ENCODE measurements at places on chromosomes 2 and 18.

DNA sequence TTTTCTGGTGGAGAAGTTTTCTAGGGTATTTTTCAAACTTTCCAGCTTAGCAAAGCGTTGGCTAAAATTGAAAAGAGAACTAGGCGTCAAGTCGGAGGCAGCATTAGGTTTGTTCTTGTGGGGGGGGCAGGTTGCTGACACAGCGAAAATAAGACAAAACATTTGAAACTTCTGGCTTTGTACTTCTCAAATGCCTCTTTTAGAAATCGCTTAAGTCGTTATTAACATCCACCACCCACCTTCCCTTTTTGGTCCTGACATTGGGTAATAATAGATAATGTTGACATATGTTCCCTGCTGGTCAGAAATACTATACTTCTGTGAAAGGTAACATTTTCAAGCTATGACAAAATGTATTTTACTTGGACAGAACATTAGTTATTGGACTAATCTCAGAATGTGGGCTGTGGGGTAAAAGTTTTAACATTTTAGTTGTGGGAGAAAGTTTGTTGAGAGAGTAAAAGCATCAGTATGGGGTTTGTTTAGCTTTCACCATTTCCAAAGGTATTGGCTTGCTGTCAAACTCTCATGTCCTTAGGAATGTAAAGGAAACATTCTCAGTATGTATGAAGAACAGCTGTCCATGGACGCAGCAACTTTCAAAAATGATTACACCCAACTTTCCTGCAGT lies 88.1 kb upstream of the ZEB2 start:
- no peaks in the 10 kb centered on the region for H3K36me3 ChIP-seq
- no peak overlapping the region for H3K4me3 ChIP-seq
- peak; percentile 55 for ATAC-seq
- no peaks in the 10 kb centered on the region for H3K4me1 ChIP-seq

DNA sequence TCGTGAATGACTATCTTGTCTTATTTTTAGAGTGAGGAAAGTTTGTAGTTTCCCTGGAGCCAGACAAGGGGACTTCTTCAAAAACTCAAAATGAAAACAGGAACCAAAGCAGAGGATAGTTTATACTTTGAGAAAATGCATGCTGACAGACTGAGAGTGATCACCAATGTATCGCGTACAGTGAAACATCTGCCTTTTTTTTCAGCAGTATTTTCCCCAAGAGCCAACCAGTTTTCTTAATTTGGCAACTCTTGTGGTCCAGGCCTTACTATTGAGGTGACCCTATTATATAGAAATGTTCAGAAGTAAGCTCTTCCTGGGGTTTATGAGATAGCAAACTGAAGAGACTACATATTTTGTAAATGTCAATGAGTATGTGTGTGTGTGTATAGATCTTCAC lies 153.7 kb upstream of the VRK2 start:
- H3K36me3 ChIP-seq = no peaks in the 10 kb centered on the region
- H3K27ac ChIP-seq = no peak overlapping the region
- no peak overlapping the region for H3K4me3 ChIP-seq
- ATAC-seq = no peak
- no peaks in the 10 kb centered on the region for H3K27me3 ChIP-seq
- no peaks in the 10 kb centered on the region for H3K4me1 ChIP-seq

DNA sequence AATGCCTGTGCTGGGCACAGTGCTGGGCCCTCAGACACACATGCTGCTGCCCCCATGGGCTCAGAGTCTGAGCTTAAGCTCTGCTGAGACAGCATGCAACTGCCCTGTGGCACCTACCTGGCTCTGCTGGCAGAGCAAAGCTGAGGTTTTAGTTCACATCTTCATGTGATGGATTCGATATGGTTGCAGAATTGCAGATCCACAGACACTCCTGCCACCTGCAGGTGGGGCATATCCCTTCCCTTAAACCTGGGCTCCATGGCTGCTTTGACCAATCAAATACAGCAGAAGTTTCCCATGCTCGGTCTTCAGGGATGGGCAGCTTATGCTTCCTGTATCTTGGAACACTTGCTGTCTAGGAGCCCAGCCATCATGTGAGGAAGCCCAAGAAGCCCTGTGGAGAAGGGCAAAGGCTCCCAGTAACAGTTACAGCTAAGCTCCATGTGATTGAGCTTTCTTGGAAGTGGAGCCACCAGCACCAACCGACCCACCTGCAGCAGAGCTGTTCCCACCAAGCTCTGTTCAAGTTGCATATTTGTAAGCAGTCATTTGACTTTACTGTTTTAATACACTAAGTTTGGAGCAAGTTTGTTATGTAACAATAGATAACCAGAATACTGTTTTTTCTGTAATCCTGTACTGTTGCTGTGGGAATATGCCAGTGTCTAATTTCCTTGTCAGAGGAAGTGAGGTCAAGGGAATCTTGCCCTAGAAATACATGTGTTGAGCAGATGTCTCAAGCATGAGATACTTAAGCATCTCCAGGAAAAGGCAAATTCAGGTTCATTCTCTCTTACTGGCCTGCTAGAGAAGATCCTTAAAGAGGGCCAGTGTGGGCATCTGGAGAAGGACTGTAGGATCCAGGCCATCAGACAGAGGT lies 79.3 kb downstream of the SH3RF3 start:
- peak overlapping the region; percentile 38 for H3K27ac ChIP-seq
- H3K27me3 ChIP-seq = no peaks in the 10 kb centered on the region
- peaks cover 30% of the 10 kb centered on the region for H3K4me1 ChIP-seq
- no peak overlapping the region for H3K4me3 ChIP-seq
- H3K36me3 ChIP-seq = no peaks in the 10 kb centered on the region

DNA sequence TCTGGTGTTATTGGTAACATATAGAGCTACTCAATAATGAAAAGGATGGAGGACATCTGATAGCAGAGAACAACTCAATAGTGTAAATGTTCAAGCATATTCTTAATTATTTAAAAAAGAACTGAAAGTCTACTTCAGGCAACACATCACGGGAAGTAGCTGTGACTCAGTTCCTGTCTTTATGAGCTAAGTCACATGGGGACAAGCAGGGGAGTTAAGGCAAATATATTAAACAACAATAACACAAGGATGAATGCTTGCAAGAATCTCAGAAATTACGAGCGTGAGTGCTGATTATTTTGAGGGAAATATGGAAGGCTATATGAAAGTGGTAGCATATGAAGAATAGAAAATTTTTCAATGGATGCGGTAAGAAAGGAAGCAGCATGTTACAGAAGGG lies 4.0 kb upstream of the HNMT start:
- H3K36me3 ChIP-seq = no peaks in the 10 kb centered on the region
- no peaks in the 10 kb centered on the region for H3K27me3 ChIP-seq
- H3K27ac ChIP-seq = no peak overlapping the region
- peaks cover 8% of the 10 kb centered on the region for H3K4me1 ChIP-seq

- ATAC-seq = no peak
- no peak overlapping the region for H3K27ac ChIP-seq
- H3K27me3 ChIP-seq = no peaks in the 10 kb centered on the region
Observed at GRCh38 chr2:11719230-11719977, 27.0 kb upstream of the LPIN1 start.

- peaks cover 17% of the 10 kb centered on the region for H3K4me1 ChIP-seq
- H3K4me3 ChIP-seq = no peak overlapping the region
- no peak for ATAC-seq
Observed at GRCh38 chr2:179842498-179843153, 18.8 kb downstream of the ZNF385B start.

DNA sequence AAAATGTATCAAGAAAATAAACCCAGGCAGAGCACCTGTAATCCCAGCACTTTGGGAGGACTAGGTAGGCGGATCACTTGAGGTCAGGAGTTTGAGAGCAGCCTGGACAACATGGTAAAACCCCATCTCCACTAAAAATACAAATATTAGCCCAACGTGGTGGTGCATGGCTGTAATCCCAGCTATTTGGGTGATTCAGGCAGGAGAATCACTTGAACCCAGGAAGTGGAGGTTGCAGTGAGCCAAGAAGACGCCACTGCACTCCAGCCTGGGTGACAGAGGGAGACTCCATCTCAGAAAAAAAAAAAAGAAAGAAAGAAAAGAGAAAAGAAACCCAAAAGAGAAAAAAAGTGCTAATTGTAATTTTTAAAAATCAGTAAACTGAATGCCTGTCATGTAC lies 41.4 kb downstream of the DDX18 start:
- H3K4me3 ChIP-seq = no peak overlapping the region
- no peaks in the 10 kb centered on the region for H3K36me3 ChIP-seq
- H3K4me1 ChIP-seq = no peaks in the 10 kb centered on the region

- no peak overlapping the region for H3K27ac ChIP-seq
- H3K36me3 ChIP-seq = no peaks in the 10 kb centered on the region
- H3K4me1 ChIP-seq = no peaks in the 10 kb centered on the region
- H3K4me3 ChIP-seq = no peak overlapping the region
- H3K27me3 ChIP-seq = no peaks in the 10 kb centered on the region
- no peak for ATAC-seq
Observed at GRCh38 chr2:168355121-168355520, 101.0 kb upstream of the CERS6 start.

DNA sequence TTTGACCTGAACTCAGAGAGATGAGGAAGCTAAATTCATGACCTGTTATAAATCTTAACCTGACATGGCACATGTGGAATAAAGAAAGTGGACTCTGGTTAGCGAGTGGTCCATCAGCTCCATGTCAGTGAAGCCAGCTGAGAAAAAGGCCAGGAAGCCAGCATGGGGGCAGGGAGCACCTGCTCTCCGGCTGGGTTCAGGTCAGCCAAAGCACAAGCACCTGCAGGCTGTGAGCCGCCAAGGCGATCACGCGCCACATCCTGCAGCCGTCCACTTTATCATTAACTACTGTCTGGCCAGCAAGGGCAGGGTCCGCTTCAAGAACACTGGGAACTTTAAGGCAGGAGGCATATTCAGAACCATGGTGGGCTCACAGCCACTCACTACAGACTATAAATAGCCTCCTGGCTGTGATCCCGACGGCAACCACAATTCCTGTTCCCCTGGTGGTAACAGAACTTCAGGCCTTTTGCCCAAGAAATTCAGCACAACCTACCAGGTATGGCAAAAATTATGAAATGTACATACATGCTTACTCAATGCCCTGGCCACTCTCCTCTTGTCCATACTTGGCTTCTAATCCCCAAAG lies 35.5 kb downstream of the ACVR1 start:
- no peaks in the 10 kb centered on the region for H3K27me3 ChIP-seq
- no peak for ATAC-seq
- no peaks in the 10 kb centered on the region for H3K36me3 ChIP-seq
- no peaks in the 10 kb centered on the region for H3K4me1 ChIP-seq
- H3K27ac ChIP-seq = no peak overlapping the region

Data from gastroesophageal sphincter (tissue), 4 donors.